ENCODE measurements at places on chromosomes 4 and X.

DNA sequence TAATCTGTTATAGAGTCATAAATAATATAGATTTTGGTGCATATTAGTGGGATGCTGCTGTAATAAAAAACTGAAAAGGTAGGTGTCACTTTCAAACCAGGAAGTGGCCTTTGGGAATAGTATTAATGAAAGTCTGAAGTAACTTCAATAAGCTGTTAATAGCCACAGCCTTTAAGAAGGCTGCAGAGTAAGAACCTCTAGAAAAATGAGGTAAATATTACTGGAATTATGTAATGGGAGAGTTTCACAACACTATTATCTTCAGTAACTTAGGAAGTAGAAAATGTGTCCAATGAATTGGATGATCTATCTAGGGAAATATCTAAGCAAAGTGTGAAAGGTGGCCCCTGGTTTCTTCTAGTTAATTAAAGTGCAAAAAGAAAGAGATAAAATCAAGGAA is 104.7 kb downstream of the NCAPG start:
- no peak for DNase-seq

DNA sequence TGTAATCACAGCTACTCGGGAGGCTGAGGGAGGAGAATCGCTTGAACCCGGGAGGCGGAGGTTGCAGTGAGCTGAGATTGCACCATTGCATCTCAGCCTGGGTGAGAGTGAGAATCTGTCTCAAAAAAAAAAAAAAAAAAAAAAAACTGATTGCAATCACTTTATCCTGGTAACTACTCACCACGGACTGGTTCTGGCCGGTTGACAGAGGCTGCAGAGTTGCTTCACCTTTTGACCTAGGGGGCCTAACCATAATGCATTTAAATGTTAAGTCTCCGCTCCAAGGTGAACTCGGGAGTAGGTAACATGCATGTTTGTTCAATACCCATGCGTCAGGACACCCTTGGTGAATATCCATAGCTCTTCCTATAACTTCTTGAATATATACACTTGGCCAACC is 1.8 kb downstream of the PPP2R3B start:
- DNase-seq, result no peak

GRCh38 chrX:153684467-153685155 is 3.1 kb upstream of the SLC6A8 start:
- DNase-seq, result no peak

- no peak for DNase-seq
These were observed 8.4 kb downstream of the HAND2 start for GRCh38 chr4:173521467-173522159.

DNA sequence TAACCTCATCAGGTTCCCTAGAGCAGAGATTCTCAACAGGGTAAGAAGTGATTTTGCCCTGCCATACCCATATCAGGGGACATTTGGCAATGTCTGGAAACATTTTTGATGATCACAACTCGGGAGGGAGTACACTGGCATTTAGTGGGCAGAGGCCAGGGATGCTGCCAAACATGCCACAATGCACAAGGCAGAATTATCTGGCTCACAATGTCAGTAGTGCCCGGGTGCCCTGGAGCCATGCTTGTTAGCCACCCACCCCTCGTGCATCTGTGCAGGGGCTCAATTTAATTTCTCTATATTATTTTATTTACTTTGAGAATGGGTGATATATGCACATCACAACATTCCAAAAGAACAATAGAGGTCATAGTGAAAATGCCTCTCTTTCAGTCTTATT is 82.0 kb upstream of the DHX15 start:
- DNase-seq, result no peak

- no peak for DNase-seq
These were observed 172.9 kb upstream of the GLRA2 start for GRCh38 chrX:14356401-14356800.

DNA sequence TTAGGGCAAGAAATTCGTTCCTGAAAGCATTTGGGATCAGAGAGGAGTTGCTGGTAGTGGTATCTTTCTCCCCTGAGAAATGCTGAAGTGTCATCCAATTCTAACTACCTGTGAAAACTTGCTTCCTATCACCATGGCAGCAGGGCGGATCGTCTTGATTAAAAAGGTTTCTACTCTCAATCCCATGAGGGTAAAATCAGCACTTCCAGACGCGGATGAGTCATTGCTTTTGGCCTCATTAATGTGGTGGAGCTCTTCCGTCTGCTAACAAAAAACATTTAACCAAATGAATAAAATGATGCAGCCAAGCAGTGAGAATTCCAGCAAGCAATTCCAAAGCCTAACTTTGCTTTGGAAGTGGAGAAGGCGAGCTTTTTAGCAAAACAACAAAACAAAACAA is 325.6 kb downstream of the CAMK2D start:
- DNase-seq, result no peak

GRCh38 chr4:159384017-159384416 is 281.1 kb downstream of the RAPGEF2 start:
- no peak for DNase-seq

DNA sequence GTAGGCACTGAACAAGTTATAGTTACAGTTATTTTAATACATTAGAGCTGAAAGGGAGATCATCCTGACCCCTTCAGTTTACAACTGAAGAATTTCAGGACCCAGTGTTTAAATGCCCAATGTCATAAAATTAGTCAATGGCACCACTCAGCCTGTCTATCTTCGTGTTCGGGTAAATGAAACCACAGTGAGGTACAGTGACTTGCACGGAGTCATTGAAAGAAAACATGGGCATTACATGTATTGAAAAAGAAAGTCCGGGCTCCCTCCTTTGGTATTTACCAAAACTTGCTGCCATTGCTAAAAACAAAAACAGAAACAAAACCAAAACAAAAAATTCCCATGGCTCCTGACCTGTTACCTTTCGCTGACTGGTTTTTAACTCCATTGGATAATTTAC is 131.7 kb downstream of the SH2D1A start:
- no peak for DNase-seq

GRCh38 chr4:4762909-4763821 is 96.3 kb upstream of the MSX1 start:
- peak; percentile 6 for DNase-seq

DNA sequence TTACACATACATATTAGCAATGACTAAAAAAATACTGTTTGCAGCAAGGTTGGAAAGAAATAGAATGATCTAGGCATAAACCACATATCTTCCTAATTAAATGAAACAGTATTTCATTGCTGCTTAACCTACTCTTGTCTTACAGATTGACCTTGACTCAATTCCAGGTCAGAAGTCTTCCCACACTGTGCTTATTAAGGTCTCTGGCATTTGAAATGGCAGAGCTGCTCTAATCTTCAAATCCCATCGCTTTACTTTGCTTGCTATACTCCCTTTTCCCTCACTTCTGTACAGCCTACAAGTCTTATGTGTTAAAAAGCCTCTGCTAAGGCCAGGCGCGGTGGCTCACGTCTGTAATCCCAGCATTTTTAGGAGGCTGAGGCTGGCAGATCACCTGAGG is 424.5 kb downstream of the RPA4 start:
- no peak for DNase-seq

All from activated CD8-positive, alpha-beta memory T cell treated with anti-CD3 and anti-CD28 coated beads for 48 hours (primary cell).